ENCODE measurements at places on chromosomes 12 and 14. TPM values are rescaled to one million over a fixed set of nuclear protein-coding genes. Genes with fewer than 3 reads are reported as not detected.
A peak's percentile ranks its signal among the peaks of the same experiment; 100 is the strongest.

Gene COX8C
- not detected for total RNA-seq

Gene MRPL42
- total RNA-seq = 75.0 TPM

Gene ZBTB1
- total RNA-seq = 60.0 TPM

Gene NID2
- total RNA-seq = 66.6 TPM

- no peak for DNase-seq
These were observed 1330.1 kb upstream of the USP15 start for GRCh38 chr12:60930151-60930550.

GRCh38 chr12:88723219-88723618 is 142.9 kb upstream of the KITLG start:
- DNase-seq = peak; percentile 91

GRCh38 chr12:3726456-3726855 is 26.5 kb downstream of the CRACR2A start:
- no peak for DNase-seq

DNA sequence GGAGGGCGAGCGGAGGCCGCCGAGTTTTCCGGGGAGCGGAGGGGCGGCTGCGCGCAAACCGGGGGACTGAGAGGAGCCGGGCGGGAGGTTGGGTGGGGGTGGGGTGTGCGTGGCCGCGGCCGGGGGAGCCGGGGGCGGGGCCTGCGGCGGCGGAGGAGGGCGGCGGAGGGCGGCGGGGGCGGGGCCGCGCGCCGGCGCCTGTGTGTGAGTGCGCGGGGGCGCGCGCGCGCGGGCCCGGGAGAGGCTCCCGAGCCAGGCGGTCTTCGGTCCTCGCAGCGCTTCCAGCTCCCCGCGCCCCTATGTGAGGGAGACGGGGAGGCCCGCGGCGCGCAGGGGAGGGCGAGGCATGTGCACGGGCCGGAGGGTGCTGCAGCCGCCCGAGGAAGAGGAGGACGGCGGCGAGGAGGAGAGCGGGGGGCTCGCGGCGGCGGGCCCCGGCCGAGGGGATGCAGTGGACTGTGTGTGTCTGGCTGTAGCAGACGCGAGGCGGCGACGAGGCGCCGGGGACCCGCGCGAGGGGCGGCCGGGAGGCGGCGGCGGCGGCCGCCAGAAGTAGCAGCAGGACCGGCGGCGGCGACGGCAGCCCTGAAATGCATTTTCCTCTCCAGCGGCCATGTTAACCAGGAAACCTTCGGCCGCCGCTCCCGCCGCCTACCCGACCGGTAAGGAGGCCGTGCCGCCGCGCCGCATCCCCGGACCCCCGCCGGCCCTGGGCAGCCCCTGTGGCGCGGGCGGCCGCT is at the start of gene DYRK2:
DYRK2 (plus strand) TSS at position 225 of the 740 bp plus-strand sequence; CDS start at position 614, 389 bp downstream.
- peak; percentile 89 for DNase-seq

DNA sequence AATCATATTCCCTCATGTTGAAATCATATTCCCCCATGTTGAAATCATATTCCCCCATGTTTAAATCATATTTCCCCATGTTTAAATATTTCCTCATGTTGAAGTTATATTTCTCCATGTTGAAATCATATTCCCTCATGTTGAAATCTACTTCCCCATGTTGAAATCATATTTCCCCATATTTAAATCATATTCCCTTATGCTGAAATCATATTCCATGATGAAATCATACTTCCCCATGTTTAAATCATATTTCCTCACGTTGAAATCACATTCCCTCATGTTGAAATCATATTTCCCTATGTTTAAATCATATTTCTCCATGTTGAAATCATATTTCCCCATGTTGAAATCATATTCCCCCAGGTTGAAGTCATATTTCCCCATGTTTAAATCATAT is 34.6 kb upstream of the ADGRD1 start:
- no peak for DNase-seq

DNA sequence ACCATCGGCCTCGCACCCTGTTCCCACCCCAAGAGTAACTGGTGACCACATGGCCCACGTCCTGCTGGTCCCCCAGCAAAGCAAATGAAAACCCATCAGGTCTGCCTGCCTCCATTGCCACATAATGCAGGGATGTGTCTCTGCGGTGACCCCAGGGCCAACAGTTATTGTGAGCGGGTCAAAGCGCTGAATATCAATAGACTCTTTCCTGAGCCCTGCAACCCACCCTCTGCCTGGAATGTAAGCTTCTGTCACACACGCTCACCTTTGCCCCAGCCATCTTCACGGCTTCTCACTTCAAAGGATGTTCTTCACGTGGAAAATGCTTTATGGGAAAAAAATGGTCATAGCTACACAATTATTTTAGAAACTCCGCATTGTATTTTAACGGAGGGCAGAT is 63.9 kb downstream of the FZD10 start:
- DNase-seq = no peak

- no peak for DNase-seq
These were observed 9.2 kb downstream of the MLH3 start for GRCh38 chr14:75042035-75042434.

GRCh38 chr14:70050136-70050535 is 138.6 kb downstream of the SLC8A3 start:
- DNase-seq = no peak

DNA sequence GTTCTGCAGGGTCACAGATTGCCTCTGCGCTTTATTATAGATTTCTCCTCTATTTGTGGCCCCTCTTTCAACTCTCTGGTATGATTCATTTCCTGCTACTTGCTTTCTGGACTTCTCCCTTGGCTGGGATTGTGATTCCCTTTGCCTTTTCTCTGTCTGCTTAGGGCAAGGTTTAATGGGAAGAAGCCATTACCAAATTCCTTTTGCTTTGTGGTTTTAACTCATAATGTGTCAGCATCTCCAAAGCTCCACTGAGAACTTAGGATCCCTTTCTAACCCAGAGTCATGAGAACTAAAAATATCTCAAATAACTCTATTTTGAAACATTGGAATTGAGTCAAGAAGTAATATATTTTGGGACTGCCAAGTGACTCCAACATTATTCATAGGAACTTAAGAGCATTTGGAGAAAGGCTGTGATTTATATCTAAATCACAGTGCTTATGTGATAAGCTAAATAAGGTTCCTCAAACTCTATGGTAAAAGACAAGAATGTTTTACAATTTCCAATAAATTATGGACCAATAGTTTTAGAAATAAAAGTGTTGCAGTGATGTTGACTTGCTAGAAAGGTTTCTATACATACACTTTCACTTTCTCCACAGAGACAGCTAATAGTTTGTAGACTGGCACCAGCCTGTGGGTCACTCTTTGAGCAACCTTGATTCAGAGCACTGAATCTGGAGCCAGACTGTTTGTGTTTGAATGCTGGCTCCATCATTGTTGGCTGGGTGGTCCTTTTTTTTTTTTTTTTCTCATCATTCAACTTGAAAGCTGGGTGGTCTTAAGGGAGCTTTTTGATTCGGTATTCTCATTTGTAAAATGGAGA is 93.9 kb downstream of the DACT1 start:
- peak; percentile 97 for DNase-seq

- DNase-seq = no peak
These were observed 45.0 kb downstream of the AMN start for GRCh38 chr14:102967506-102967795.

DNA sequence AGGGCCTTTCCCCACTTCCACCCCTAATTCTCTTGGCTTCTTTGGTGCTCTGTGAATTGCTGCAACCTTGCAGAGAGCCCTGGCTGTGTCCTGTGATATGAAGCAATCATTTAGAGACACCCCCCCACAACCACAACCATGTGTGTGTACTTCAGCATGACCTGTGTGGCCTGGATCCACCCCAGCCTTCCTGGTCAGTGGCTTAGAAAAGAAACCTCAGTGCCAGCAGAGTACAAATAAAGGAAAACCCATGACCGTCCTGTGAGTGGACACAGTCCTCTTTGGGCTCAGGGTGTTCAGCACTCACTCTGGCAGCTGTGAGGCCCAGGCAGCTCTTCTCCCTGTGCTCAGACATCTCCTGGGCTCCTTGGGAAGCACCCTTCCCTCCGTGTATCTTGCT is 206.6 kb upstream of the DIO3 start:
- no peak for DNase-seq

- DNase-seq = no peak
These were observed 99.2 kb downstream of the SNAPC1 start for GRCh38 chr14:61861320-61861865.

DNA sequence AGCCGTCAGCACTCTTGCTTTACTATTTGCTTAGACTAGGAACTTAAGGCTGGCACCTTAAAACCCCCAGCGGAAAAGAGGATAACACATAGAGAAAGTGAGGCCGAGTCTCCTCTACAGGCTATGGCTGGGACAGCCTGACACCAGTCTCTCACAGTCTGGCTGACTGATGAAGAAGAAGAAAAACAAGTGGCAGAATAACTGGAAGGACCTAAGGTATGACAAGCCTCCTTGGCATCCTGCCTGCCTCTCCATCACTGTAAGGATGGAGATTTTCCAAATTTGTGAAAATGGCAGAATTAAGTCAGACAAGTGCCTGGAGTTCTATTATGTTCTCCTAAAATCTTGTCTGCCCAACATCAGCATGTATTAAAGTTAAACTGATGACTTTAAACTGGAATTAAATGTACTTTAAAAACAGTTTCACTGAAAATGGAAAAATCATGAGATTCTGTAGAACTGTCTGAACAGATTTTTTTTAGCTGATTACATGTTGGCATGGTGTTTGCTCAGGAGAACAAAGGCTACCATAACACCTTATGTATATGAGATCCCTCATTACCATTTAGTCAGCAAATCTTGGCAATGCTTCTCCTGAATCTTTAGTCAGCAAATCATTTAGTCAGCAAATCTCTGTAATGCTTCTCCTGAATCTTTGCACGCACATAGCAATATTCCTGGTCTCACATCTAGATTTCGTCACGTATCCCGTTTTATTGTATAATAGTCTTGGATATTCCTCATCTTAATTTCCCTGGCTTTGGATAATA is 140.3 kb upstream of the AEBP2 start:
- DNase-seq = peak; percentile 30

DNA sequence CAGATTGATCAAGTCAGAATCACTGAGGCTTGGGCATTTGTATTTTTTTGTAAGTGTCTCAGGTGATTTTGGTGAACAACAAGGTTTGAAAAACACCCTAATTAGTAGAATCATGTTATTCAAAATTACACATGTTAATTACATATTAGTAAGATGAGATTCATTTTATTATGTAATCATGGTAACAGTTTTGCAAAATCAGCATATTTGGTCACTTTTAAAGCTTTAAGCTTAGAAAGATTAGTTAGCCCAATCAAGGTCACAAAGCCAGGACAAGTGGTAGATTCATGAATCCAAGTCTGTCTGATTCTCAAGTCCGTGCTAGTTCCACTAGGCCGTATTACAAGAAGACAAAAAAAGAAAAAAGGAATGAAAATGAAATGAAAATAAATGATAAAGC is 218.4 kb upstream of the FAR2 start:
- no peak for DNase-seq
